ENCODE measurements at places on chromosomes 6 and 20. TPM values are rescaled to one million over a fixed set of nuclear protein-coding genes. Genes with fewer than 3 reads are reported as not detected.

DNA sequence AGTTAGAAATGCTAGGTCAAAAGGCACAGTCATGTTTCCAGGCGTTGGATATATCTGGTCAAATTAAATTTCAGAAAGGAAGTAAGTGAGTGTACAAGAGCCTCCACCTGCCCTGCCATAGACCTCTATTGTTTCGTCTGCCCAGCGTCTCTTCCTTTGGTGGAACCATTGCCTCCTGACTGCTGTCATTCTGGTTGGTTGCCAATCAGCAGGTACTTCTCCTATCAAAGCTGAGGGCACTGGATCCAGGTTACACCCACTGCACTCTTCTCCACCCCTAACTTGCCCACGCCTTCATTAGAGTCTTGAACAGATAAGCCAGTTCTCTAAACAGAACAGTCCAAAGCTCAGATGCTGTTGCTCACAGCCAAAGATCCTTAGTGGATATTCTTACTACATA, 2.6 kb upstream of the WFDC5 start:
- no peak for DNase-seq

- DNase-seq, result no peak
Observed at GRCh38 chr6:19892260-19892659, 55.1 kb downstream of the ID4 start.

- no peak for DNase-seq
Observed at GRCh38 chr6:117681162-117681741, 6.0 kb downstream of the NUS1 start.

DNA sequence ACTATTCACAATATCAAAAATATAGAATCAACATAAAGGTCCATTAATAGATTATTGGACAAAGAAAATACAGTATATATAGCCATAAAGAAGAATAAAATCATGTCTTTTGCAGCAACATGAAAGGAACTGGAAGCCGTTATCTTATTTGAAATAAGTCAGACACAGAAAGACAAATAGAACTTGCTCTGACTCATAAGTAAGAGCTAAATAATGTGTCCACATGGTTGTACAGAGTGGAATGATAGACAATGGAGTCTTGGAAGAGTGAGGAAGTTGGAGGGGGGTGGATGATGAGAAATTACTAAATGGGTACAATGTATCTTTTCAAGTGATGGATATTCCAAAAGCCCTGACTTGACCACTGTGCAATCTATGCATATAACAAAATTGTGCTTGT, 613.5 kb downstream of the PHF3 start:
- DNase-seq, result no peak

DNA sequence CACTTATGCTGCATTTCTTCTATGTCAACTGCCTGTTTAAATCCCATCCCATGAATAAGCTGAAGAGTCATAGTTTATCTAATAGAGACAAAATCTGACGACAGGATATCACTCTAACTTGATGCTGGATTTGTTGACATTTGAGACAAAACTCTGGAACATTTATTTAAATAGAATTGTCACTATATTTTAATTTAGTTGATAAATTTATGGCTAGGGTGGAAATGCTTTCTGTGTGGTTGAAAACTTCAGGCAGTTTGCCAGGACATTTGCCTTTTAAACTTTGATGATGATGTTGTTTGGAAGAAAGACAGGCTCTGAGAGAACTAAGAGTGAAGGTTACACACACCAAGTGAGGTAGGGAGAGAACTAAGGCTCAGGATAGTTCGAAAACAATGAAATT, 68.1 kb downstream of the GJA1 start:
- no peak for DNase-seq

DNA sequence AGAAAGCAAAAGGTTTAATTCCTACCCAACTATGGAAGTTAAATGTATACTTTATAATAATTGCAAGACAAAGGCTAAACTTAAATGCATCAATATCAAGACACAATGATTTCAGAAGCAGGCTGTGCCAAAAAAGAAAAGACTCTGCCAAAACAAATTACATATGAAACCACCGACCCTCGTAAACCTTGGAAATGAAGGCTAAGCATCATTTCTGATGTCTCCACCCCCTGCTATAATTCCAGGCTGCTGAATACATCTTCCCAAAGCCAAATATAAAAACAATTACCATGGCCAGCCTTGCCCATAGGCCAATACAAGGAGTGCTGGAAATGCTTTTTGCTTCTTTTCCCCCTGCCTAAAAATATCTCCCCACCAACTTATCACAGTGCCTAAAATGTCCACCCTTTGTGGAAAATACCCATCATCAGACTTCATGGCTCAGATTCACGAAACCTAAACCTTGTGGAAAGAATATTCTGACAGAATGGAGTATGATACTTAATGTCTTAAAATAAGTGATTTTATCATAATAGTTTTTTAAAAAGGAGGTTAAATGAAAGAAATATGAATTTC, 37.4 kb downstream of the RCAN2 start:
- DNase-seq, result no peak

DNA sequence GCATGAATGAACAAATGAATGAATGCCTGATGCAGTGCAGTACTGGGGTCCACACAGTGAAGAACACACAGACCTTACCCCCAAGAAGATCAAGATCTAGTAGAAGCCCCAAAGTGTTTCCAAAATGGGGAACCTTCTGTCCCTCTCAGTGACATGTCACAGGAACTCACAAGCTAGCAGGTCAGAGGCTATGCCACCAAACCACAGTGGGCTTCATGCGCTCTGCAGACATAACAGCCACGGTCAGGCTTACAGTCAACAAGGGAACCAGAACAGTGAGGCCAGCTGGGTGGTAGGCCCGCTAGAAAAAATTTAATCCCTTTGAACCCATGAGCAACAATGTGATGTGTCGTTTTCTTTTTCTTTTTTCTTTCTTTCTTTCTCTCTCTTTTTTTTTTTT, 20.2 kb upstream of the ARFGEF2 start:
- DNase-seq, result no peak

DNA sequence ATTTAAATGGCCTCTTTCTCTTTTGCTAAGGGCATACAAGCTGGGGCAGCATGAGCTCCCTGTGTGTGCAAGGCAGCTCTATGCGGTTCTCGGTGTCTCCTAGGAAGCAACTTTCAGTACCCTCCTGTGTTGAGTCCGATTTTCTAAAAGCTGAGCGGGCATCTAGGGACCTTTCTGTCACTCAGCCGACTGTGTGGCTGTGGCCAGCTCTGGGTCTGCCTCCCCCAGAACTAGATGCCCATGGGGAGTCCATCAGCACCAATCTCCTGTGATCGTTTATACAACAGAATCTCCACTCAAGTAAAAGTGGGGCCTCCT, 7.5 kb downstream of the NELFCD start:
- no peak for DNase-seq

GRCh38 chr6:100573166-100573565, 108.4 kb upstream of the SIM1 start:
- DNase-seq, result peak; percentile 6

DNA sequence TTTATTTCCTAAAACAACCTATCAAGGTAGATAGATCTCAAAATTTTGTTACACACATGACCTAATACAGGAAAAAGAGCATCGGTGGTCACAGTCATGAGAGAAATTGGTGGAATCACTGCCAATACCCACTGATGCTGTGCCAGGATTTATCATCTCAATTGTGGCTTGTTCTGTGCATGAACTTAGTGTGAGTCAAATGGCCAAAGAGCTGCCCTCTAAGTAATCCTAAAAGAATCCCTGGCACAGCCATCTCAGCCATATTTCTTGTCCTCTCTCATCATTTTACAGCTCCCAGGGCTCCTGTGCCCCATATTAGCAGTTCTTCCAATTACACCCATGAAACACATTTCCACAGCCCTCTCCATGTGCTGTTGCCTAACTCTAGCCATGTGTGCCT, 6.1 kb downstream of the GSTA5 start:
- DNase-seq, result no peak

DNA sequence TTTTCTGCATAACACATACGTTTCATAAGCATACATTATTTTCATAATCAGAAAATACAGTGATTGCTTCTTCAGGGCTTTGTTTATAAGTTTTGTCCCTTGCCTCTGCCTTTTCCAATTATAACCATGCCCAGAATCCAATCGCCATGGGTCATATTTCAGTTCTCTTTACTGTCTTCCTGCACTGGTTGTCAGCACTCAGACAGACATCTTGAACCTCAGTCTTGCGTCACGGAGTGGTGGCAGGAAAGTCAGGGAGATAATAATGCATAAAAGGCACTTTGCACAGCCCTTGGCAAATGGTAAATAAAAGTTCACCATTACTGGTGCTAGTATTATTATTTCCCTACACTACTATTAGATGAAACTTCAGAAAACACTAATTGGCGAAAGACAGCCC, 7.2 kb downstream of the KIF16B start:
- no peak for DNase-seq

DNA sequence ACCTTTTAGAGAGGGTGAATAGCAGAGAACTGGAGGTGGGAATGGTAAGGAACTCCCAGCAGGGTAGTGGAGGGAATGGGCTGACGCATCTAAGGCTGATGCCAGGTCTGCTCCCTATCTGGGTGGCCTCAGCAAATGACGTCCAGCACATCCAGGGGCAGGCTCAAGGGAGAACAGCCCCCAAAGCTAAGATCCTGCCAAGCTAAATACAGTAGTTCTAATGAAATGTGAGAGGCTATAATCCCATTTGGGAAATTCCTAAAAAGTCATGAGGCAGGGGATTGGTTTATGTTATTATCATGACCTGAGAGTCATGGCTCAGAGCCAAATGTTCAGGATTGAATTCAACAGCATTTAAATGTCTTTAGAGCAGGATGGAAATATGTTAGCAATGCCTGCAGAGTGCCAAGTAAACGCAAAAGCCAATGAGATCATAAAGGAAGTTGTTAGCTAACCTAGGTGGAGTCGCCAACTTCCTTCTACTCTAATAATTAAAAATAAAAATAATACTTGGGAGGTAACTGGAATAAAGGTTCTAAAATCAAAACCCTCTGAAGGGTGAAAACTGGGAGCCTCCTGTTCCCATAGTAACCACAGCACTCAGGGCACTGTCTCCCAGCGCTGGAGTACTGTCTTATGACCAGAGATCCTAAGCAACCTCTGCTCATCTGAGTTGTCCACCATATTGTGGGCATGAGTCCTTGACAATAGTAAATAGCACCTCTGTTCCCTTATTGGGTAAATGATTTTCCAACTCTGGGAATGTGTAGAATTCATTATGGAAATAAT, 34.8 kb downstream of the IYD start:
- DNase-seq, result no peak

- DNase-seq, result no peak
Observed at GRCh38 chr20:5041433-5041832, 40.1 kb upstream of the SLC23A2 start.

- peak; percentile 45 for DNase-seq
Observed at GRCh38 chr6:27693766-27694546, 218.2 kb downstream of the OR2B2 start.

DNA sequence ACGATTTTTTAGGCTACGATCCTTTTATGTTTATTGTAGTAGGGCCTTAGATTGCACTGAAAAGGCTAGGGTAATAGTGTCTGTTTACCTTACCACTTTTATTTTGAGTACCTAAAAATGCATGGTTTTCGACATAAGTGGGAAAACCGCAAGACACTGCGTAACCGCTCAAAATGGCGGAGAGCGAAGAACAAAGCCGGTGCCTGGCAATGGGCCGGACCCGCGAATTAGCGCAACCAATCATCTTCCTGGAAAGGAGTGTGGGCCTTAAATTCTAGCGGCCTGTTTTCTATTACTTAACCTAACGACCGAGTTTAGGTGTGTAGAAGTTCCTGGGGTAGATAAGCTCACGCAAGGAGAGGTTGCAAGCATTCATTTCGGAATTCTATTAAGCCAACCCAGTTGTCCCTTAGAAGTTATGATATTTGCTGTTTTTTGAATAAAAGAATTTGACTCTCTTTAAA, 118.0 kb downstream of the HFE start:
- DNase-seq, result peak; percentile 72

GRCh38 chr20:57412347-57413029, 21.3 kb downstream of the RBM38 start:
- DNase-seq, result no peak

DNA sequence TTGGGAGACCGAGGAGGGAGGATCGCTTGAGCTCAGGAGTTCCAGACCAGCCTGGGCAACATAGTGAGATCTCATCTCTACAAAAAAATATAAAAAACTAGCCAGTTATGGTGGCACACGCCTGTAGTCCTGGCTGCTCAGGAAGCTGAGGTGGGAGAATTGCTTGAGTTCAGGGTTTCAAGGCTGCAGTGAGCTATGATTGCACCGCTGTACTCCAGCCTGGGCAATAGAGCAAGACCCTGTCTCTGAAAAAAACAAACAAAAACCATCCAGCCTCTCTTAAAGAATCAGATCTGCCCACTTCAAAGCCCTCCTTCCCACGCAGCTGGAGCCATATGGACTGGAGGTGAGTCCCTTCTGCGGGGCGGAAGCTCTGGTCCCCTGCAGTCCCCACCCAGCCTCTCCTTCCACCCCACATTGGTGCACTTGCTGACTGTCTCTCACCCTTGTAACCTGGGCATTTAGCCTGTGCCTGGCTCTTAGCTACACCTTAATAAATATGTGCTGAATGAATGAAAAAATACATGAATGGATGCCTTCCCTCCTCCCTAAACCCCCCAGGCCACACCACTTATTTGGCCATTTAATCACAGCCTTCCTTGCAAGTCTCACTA, 7.2 kb upstream of the PARD6B start:
- no peak for DNase-seq

DNA sequence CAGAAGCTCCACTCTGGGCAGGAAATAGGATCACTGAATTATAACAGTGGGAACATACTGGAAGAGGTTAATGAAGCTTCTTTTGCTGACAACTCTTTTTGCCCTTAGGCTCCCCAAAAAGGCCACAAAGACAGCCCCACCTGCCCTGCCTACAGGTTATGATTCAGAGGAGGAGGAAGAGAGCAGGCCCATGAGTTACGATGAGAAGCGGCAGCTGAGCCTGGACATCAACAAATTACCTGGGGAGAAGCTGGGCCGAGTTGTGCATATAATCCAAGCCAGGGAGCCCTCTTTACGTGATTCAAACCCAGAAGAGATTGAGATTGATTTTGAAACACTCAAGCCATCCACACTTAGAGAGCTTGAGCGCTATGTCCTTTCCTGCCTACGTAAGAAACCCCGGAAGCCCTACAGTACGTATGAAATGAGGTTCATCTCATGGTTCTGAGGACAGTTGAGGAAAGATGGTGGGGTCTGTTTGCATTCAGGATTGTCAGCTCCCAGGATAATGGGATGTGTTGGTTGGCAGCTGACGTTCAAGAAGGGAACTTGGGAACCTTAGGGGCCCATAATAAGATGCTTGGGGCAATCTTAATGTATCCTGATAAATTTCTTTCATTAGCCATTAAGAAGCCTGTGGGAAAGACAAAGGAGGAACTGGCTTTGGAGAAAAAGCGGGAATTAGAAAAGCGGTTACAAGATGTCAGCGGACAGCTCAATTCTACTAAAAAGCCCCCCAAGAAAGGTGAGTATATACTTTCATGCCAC, 11.5 kb downstream of the BRD2 start:
- no peak for DNase-seq

PCK1 gene
- total RNA-seq, result not detected

ZCCHC3 gene
- 40.0 TPM for total RNA-seq

SDCBP2 gene
- 10.1 TPM for total RNA-seq

CNR1 gene
- total RNA-seq, result 2.0 TPM

TMEM30A gene
- total RNA-seq, result 99.4 TPM

RAB44 gene
- not detected for total RNA-seq

TMEM217 gene
- 5.4 TPM for total RNA-seq

CLPSL1 gene
- not detected for total RNA-seq

SLC17A3 gene
- total RNA-seq, result 0.23 TPM

PI16 gene
- 20.5 TPM for total RNA-seq
